ENCODE measurements at places on chromosomes 5 and 9.

DNA sequence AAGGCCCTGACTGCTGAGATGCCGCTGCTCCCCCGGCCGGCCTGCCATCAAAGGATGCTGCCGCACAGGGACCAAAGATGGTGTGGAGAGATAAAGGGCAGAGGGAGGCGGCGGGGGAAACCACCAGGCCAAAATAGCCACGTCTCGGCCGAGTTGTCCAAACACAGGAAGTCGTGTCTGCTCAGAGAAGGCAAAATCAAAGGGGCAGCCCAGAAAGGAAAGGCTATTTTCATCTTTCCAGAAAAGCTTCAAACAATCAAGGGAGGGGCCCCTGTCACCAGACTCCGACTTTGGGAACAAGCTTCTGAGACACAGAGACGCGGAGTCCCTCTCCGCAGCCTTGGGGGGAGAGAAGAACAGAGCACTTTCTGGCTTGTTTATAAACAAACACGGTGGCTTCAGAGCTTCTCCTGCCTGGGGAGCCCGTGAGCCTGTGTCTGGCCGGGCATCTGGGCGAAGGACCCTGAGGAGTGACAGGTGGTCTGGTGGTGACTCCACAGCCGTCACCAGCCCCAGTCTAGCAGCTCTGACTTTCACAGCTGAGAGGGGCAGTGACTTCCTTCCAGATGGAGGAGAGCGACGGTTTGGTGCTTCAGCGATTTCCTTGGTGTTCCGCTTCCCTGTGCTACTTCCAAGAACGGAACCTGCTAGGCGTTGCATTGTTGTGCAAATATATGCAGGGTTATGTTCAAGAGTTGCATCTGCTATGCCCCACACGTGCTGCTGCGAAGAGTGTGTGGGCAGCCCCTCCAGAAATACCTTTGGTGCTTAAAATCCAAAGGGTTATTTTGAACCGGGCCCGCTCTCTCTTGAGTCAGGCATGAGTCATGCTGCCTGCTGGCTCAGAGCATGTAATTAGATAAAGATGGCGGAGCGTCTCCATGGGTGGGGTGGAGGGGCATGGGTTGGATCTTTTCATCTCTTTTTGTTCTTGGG lies 24.0 kb downstream of the ADAMTSL2 start:
- DNase-seq = no peak

- no peak for DNase-seq
These were observed 25.6 kb upstream of the ERBIN start for GRCh38 chr5:65900746-65901145.

DNA sequence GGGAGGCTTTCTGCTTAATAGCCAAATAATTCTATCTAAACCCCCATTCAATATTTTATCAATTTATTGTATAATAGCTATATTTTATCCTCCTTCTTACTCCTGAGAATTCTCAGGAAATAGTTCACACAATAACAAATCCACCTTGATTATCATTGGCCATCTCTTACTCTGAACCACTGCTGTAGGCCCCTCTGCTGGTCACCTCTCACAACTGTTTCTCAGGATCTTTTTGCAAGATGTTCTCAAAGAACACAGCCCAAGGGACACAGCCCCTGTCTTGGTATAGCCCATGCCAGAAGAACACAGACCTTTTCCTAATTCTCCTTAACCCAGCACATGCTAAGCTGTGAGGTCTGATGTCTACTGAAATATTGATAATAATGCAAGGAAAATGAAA lies 74.9 kb upstream of the HTR4 start:
- DNase-seq = no peak

DNA sequence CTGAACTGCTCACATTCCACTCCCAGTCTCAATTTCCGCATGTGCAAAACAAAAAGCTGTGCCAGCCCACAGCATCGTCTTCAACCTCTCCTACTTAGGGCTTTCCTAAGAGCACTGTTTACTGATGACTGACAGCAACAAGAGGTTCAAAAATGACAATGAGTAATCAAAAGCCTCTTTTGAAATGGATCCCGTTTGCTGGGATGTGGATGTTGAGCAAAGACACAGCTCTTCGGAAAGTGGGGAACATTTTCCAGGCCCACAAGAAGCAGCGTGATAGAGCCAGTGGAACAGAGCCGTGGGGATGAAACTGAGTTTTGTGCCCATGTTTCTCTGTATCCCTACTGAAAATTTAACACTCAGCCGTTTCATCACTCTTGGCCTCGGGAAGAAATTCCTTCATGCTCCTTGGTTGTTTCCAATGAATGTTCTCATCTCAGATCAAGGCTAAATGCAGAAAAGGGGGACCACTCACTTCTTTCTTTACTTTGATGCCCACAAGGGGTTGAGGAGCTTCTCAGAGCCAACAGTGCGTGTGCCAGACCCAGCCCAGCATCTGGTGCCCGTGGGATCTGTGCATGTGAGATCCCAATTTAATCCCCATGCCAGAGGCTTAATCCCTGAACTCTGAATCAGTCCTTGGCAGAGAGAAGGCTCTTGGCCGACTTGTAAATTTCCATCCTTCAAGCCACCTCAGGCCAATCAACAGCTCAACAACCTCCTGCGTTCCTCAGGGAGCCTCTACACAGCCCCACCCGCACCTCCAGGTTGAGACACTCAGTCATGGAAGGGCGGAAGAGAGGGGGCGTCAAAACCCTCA lies 230.2 kb upstream of the DAPK1 start:
- DNase-seq = no peak

- no peak for DNase-seq
These were observed 14.5 kb downstream of the SH2D3C start for GRCh38 chr9:127763918-127764384.

GRCh38 chr5:64918083-64918482 lies 149.4 kb downstream of the CWC27 start:
- DNase-seq = no peak

DNA sequence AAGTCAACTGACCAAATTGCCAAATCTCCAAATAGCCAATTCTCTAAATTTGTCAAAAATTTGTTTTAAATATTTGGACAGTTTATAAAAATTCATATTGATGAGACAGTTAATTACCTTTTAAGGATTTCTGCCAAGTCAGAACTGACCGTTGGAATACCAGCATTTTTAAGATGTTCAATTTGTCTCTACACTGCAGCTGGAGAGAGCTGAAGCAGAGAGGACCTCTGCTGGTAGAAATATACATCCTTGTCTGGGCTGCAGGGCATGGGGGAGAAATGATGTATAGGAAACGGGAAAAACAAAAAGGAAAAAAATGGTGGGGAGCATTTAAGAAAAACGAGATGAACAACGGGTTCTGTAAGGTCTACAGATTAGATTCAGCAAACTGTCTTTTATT lies 16.8 kb downstream of the NR6A1 start:
- no peak for DNase-seq

GRCh38 chr5:166942948-166943347 lies 1348.5 kb upstream of the WWC1 start:
- no peak for DNase-seq

GRCh38 chr5:172064766-172065165 lies 58.3 kb upstream of the FBXW11 start:
- DNase-seq = no peak

Measured in iPS DF 19.7 (cell line).